ENCODE measurements at places on chromosomes 4 and X.

DNA sequence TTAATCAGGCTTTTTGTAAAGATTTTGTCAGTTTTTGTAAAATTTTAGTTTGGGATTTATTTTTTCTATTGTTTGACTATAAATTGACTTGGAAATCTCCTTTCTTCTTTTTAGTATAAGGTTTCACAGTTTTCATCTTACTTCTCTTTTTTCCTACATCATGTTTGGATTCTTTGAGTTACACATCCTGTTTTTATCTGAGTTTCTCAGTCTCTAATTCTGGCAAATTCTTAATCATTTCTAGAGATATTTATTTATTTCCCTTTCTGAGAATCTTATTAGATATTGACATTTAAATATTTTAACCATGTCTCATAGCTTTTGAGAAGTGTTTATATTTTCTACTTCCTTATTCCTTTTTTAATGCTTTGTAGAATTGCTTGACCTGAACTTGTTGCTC lies 20.7 kb downstream of the USP53 start:
- no peak for DNase-seq

GRCh38 chr4:102420563-102421398 lies 75.5 kb upstream of the SLC39A8 start:
- no peak for DNase-seq

DNA sequence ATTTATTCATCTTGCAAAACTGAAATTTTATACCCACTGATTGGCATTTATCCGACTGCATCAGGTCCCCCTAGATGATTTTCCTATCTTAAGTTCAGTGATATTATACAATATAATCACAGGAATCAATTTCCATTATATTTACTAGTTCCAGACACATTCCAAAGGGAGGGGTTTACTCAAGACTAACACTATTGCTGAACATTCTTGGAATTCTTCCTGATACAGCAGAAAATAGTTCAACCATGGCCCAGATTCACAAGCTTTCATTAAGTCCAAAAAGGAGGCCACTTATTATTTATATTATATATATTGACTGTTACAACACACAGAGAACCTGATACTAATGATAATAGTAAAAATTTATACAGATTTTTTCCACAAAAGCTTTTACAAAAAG lies 2353.6 kb downstream of the PCDH7 start:
- DNase-seq = no peak

- no peak for DNase-seq
These were observed 444.8 kb upstream of the SLIT2 start for GRCh38 chr4:19806865-19807264.

DNA sequence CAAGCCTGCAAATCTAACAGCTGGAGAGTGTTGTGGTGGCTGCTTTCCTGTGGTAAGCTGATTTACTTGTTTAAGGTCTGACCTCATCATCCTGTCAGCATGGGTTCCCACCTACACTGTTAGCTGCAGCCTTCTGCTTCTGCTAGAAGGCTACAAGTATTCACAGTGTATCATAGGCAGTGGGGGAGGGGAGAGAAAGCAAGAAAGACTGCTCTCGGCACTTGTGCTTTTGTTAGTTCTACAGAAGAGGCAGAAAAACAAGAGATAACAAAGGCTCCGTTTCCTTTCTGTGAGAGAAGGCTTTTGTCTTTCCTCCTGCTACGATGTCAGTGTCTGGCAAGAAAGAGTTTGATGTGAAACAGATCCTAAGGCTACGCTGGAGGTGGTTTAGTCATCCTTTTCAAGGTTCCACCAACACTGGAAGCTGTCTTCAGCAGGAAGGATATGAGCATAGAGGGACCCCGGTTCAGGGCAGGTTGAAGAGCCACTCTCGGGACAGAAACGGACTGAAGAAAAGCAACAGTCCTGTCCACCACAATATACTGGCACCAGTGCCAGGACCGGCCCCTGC lies at the start of gene KLHL4:
Gene KLHL4 (plus strand): TSS at position 232 of the 571 bp plus-strand sequence. CDS start 92 bp downstream, at position 324.
- DNase-seq = peak; percentile 13

DNA sequence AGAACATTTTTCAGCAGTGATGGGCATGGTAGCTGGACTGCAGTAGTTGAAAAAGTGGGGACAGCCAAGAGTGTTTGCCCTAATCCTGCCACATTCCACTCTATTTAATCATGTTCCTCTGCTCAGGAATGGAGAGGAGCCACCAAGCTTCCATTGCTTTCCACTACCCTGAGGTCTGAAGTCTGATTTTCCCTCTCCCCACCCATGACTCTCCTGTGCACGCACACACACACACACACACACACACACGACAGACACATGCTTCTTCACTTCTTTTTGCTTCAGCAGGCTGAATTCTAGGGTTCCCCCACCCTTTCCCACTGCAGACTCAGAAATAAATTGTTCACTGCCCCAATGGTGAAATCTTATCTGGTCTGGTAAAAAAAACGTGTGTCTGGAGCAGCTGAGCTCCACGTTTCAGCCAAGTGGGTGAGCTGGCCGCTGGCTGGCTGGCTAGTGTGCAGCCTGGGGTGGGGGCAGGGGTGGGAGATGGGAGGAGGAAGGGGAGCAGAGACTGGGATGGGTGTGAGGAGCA lies 142.7 kb upstream of the NALF2 start:
- no peak for DNase-seq

GRCh38 chr4:13296986-13297385 lies 187.2 kb downstream of the RAB28 start:
- DNase-seq = no peak

- no peak for DNase-seq
These were observed 841.6 kb upstream of the AADAT start for GRCh38 chr4:170931321-170931720.

DNA sequence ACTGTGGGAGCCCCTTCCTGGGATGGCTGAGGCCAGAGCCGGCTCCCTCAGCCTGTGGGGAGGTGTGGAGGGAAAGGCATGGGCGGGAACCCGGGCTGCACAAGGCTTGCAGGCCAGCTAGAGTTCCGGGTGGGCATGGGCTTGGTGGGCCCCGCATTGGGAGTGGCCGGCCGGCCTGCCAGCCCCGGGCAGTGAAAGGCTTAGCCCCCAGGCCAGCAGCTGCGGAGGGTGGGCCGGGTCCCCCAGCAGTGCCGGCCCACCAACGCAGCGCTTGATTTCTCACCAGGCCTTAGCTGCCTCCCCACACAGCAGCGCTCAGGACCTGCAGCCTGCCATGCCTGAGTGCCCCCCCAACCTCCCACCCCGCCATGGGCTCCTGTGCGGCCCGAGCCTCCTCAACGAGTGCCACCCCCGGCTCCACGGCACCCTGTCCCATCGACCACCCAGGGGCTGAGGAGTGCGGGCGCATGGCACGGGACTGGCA lies 78.0 kb downstream of the COX7B2 start:
- no peak for DNase-seq

DNA sequence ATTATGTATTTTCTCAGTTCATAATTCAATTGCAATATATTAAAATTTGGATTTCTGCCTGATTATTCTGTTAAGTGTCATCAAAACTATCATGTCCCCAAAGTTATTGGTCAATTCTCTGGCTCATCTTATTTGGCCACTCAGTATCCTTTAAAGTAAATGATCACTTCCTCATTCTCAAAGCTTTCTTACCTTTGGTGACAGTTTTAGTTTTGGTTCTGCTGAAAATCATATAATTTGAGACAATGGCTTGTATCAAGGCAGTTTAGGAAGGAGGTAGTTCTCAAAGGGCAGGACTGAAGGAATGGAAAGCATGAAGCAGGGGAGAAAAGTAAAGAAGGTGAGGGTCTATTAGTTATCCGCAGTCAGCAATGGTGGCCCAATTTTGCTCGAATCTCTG lies 1832.1 kb downstream of the ARAP2 start:
- DNase-seq = no peak

DNA sequence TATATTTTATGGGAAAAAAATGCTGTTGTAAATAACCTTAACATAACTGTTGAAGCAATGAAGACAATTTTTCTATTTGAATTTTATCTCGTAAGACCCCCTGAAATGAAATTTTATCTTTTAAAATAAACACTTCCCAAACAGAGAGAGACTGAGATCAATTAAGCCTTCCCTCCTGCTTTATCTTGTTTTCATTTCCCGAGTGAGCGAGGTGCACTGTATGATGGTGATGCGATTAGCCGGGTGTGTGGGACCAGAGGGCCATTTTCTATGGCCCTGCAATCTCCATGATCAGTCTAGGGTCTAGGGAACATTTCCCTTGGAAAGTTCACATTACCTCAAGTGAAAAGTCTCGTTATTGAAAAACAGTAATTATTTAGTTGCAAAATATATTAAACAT lies 134.1 kb upstream of the MID1 start:
- no peak for DNase-seq

GRCh38 chr4:162707962-162708361 lies 458.7 kb downstream of the NAF1 start:
- no peak for DNase-seq

DNA sequence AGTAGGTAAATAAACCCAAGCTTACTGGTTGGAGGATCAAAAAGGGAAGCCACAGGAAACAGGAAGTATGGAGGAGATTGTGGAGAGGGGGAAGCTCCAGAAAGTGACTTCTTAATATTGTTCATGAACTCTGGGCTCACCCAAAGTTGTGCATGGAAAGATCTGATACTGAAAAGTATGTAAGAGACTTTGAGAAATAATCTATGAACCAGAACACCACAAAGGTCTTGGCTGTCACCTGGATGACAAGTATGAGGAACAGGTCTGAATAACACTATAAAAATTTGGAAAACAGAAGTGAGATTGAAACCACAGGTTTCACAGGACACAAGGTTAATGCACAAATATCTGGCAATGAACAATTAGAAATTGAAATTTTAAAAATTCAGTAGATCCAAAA lies 567.4 kb downstream of the INPP4B start:
- no peak for DNase-seq

DNA sequence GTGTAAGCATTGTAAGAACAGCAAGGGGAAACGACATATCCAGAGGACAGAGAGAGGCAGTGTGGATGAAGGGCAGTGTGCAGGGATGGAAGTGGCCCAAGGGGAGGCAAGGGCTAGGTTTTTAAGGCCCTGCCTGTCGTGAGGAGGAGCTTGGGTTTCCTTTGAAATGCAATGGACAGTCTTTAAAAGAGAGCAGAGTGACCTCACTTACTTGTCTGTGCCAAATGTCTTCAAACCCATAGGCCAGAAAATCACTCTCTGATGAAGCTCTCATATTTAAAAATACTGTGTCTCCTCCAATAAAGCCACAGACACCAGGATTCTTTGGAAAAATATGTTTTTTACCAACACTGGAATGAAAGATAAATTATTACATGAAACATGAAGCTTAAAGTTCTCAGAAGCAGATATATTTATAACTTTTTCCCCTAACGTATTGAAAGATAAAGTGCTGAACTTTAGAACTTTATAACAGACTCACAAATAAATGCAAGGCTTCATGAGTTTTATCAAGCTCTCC lies 19.2 kb upstream of the ATXN3L start:
- no peak for DNase-seq

- DNase-seq = no peak
These were observed 150.3 kb downstream of the FGF16 start for GRCh38 chrX:77597511-77597910.

DNA sequence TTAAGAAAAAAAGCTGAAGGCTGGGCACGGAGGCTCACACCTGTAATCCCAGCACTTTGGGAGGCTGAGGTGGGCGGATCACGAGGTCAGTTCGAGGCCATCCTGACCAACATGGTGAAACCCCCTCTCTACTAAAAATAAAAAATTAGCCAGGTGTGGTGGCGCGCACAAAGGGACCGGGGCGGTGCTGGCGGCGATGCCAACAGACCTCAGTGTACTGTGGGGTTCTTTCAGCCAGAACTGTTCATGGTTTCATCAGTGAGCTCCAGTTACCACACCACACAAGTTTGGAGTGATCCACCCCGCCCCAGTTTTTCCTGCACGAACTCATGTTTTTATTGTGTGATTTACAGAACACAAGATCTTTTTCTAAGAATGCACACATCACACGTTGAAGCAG lies 21.2 kb upstream of the IRAK1 start:
- no peak for DNase-seq

- DNase-seq = peak; percentile 2
These were observed 34.6 kb upstream of the DCAF8L2 start for GRCh38 chrX:27555514-27555913.

DNA sequence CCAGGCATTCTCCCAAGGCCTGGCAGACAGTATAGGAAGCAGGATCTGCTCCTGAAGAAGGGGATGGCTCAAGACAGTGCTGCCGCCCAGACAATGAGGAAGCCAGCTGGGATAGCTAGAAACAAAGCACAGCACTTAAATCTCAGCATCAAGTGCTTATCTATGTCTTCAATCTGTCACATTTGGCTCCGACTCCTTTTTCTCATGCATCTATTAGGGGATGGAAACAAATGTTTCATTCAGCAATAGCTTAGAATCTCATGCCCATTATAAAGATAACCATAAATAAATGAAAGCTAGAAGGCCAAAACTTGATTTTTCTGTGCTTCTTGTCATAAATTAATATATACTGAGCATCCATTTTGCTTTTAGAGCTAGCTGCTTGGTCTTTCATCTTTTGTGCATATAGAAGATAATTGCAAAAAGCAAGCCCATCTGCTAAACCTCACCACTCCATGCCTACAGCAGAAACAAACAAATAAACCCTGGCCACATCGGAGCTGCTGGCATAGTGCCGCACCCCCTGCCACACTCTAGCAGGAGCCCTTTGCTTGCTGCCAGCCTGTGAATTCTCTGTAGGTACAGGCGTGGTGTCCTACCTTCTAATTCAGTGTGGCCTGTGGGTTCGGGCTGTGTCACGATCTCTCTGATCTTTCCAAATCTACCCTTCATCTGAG lies 75.9 kb downstream of the AASDH start:
- no peak for DNase-seq

DNA sequence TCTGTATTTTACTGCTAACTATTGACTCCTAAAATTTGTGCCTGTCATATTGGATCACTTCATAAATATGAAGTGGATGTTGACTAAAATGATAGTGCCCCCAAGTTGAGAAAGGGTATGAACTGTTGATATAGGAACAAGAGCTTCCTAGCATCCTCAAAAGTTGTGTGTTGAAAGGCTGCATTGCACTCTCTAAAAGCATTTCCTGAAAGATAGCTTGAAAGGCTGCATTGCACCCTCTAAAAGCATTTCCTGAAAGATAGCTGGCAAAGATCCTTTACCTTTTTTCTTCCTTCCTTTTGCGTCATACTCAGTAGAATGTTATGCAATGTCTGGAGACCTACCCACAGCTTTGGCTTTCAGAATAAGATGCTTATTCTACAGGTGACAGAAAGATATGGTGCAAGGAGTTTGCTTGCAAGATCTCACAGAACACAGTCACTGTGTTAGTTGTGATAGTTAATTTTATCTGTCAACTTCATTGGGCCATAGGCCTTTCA lies 274.6 kb upstream of the GALNTL6 start:
- DNase-seq = no peak

DNA sequence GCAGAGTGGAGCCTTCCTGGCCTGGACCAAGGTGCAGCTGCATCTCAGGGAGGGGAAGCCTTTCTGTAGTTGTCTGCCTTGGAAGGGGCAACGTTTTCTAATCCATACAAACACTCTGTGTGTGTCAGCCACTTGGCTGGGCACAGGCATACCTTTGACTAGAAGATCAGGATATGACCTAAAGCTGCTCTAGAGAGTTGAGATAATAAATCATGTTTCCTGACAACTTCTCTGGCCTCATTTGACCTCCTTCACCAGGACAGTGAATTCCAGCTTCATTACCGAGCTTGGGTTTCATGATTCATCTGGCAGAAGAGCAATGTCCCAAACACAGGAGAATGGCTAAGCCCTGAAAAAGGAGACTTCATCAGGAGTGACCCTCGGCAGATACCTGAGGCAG lies 89.6 kb upstream of the KIT start:
- DNase-seq = no peak
